Daoy (cell line): ENCODE measurements at places on chromosomes 13 and 19.
A peak's percentile ranks its signal among the peaks of the same experiment; 100 is the strongest.

DNA sequence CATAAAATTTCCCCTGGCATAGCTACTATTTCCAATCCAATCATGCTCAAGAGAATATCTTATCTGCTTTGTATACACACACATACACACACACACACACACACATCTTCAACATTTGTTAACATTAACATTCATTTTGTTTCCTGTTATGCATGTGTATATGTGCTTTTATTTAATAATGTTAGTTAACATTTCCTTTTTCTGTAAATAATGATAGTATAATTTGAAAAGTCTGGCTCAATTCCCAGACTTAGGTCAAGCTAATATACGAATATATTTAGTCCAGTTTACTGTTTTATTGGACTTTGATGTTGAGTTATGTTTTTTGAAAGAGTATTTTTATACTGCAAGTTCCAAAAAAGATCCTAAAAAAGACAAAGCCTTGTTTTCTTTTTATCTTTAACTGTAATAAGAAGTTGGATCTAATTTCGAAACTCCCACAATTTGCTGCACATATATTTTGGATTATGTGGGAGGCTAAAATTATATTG, 1072.4 kb downstream of the EFNB2 start:
- DNase-seq, result no peak

GRCh38 chr13:91745967-91746366, 347.5 kb downstream of the GPC5 start:
- DNase-seq, result no peak

GRCh38 chr13:24264976-24265375, 44.4 kb upstream of the C1QTNF9 start:
- DNase-seq, result no peak

DNA sequence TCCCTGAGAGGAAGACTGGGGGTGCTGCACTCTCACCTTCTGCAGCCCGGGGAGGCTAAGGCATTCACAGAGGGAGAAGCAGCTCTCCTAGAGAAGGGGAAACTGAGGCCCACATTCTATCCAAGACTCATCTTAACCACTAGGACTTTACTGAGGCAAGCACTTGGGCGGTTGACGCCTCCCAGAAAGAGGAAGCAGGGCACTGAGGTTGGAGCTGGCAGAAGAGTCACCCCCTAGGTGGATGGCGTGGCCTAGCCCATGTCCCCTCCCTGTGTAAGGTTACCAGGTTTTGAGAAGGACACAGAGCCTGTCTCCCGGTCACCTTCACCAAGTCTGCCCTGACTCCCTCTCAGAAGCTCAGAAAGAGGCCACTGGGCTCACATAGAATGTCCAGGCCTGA, 2.7 kb downstream of the S1PR2 start:
- no peak for DNase-seq

DNA sequence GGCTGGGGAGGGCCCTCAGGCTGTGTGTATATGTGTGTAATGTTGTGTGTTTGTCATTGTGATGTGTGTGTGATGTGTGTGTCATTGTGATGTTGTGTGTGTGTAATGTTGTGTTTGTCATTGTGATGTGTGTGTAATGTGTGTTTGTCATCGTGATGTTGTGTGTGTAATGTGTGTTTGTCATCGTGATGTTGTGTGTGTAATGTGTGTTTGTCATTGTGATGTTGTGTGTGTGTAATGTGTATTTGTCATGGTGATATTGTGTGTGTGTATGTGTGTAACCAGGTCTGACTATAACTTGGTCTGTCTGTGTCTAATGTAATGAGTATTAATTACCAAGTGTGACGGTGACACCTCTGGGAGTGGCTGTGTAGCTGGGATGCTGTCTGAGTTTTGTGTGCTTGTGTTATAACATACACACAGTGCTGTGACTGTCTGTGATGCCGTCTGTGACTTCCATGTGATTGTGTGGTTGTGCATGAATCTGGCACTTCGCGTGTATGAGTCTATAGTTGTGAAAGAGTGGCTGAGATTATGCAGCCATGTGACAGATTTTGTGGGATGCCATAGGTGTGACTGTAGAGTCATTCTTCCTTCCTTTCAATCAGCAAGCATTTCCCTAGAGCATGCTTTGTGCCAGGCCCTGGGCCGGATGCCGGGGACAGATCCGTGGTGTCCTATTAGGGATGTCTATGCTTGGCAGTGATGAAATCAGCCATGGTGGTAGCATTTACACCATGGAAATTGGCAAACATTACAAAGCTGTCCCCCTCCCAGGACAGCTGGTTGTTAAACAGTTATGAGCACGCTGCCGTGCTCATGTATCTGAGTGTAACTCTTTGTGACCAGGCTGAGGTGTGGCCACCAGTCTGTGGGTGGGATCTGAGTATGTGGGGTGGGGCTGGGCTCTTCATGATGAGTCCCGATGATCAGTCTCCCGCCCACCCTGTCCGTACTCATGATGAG, 6.4 kb downstream of the TNFSF14 start:
- DNase-seq, result peak; percentile 29
